ENCODE measurements at places on chromosomes 6 and 20.

DNA sequence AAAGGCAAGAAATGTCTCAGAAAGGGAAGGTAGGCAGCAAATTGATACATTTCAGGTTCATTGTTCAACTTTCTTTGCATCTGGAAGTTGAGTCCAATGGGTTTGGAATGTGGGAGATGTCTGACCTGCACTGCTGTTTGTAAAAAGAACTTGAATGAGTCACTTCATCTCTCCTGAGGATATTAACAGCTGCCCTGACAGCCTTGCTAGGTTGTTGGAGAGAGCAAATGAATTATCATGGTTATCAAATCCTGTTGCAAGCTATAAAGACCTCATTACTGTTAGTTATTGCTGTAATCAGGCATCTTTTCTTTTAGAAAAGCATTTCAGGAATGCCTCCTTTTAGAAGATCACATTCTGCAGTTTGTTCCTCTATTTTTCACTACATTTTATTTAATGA lies 23.0 kb upstream of the FLRT3 start:
- no peak for DNase-seq

DNA sequence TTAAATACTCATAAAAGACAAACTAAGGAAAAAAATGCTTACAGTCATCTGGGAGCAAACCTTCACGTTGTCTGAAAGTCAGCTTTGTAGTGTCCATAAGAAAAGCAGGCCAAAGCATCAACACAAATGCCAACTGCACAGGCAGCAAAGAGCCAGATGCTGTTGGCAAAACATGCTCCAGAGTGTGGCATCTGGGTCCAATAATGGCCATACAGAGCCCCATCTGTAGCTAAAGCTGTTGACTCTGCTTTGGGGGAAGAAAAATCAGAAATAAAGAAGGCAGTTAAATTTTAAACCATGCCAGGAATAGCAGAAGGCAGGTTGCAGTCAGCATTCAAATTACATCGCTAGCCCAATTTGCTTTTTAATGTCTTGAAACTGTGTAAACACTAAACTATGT lies 776.3 kb downstream of the EYS start:
- no peak for DNase-seq

- DNase-seq: no peak
Observed at GRCh38 chr6:152100183-152100618, 292.7 kb downstream of the ESR1 start.

DNA sequence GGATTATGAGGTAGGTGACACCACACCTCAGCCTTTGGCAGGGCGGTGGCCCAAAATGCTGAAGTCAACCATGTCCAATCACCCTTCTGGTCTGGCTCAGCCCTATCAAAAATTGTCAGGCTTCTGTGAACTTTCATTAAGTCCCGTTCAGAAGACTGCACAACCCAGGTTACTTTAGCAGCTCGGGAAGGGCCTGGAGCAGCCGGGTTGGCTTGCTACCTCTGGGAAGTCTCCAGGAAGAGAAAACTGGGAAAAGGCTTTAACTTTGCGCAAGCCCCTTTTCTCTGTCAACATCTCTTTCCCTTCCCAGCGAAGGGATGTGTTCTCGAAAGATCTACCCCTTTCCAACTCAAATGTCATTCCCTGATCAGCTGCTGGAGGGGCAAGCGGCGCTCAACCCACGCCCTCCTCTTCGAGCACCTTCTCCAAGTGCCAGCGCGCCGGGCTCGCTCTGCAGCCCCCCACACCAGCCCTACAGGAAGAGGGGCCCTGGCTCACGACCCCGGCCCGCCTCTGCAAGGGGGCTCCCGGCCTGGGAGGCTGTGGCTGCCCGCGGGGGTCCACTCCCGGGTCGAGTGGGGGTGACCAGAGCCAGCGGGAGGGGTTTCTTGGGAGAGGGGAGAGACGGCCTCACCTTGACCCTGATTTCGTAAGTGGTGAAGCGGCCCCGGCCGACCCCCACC lies 573 bp downstream of the SNX3 start:
- DNase-seq: peak; percentile 15

DNA sequence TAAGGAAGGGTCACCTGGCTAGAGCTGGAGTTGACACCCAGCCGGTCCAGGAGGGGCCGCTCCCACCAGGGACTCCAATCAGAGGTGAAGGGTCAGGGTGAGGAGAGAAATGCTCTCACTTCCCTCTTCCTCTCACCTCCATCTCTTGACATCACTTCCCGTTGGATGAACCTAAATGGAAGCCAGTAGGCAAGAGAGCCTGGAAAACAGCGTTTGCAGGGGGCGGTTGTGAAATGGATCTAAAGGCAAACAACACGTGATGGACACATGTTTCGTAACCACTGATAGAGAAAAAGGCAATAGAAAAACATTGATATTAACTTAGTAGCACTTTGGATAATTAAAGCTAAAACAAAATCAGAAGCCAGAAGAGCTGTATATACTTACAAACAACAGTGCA lies 105.6 kb upstream of the FOXA2 start:
- no peak for DNase-seq

DNA sequence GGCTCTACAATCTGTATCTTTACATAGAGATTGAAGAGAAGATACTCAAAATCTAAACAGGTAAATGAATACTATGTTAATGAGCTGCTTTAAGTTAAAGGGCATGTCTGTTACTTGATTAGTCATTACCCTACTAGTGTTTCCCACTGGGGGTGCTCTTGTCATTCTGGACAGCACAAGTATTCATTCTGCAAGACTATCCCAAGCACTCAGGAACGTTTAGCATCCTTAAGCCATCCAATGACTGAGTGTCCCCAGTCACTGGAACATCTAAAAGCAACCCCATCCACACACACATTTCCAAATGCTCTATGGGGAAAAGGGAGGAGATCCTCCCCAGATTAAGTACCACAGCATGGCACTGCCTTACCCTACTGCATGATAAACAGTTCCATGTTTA lies 25.7 kb downstream of the EZR start:
- no peak for DNase-seq

DNA sequence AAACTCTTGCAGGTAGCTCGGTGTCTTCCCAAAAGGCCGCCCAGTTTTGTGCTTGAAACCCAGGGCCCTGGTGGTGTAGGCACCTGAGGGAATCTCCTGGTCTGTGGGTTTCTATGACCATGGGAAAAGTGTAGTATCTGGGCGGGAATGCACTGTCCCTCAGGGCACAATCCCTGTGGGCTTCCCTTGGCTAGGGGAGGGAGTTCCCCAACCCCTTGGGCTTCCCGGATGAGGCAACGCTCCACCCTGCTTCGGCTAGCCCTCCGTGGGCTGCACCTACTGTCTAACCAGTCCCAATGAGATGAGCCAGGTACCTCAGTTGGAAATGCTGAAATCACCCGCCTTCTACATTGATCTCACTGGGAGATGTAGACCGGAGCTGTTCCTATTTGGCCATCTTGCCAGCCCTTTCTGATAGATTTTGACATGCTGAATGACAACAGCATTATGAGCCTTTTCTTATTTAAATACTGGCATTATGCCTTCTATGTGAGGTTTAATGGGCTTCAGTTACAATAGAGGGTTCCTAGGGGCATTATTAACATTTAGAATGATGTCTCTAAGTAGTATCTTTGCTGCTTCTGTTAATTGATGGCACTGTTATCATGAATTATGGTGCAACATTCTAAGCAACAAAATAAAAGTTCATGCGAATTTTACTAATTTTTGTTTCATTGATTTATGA lies 133.7 kb upstream of the FLRT3 start:
- DNase-seq: no peak

GRCh38 chr20:4082406-4083097 lies 67.2 kb upstream of the RNF24 start:
- no peak for DNase-seq

- DNase-seq: no peak
Observed at GRCh38 chr20:10696650-10697049, 22.9 kb upstream of the JAG1 start.

DNA sequence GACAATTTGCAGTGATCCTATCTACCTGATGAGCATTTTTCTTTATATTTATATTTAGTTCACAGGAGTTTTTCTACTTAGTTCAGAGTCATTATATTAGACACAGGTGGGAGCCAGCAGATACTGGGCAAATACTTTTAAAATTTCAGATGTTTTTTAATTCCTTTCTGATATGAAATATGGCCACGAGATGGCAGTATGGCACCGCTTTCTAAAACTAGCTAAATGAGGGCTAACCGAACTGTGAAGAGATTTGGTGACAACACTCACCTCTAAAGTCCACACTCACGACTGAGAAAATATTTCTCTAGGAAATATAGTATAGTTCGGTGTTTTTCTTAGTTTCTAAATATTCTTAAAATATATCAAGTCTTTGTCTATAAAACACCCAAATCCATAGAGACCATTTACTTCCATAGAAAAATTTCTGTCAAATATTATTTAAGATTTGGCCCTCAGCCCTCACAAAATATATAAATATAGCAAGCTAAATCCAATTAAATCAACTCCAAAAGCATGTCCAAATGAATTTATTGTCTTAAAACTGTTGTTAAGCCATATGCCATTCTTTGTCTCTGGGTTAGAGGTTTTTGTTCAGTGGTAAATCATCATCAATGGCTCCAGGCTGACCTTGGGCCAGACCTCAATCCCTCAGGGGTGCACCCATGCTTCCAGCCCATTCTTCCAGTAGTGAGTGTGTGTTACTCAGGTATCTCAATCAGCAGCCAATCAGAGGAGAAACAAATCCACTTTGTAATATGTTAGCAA lies 63.6 kb downstream of the HUS1B start:
- DNase-seq: peak; percentile 37

GRCh38 chr6:11449408-11449807 lies 88.1 kb upstream of the TMEM170B start:
- no peak for DNase-seq

DNA sequence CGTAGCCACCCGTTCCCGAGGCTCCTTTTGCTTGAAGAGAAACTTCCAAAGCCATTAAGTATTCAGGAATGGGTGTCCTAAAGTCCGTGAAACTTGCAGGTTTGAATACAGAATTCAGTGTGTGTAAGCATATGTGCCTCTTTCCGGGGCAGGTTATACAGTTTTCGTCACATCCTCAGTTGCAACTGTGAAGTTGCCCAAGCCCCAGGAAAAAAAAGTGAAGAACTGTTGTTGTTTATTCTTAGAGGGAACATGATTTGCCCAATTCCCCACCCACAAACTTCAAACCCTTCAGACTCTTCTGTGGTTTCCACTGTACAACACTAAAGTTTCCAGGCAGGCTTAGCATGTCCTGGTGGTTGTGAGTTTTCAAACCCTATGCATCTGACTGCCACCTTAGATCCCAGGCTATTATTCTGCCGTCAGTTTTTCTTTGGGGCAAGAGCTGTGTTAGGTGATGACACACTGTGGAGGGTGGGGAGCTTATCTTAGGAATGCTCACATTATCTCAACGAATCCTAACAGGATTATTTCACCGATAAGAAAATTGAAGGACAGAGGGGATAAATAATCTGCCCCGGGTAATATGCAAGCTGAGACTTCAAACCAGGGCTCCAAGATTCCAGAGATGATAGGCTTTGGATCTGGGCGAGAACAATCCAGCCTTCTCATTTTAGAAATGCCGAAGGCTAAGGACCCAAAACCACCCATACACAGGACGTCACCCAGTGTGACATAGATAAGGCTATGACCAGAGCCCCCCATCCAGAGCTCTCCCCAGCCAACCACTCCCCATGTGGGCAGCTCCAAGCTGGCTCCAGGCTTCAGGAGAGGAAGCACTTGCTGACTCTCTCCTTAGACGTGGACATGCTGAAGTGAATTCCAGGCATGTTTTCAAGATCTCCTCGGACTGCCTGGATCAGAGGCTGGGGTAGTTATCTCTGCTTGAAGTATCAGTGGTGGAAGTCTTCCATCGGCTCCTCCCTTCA lies 81.7 kb upstream of the AFDN start:
- DNase-seq: no peak

GRCh38 chr20:50980071-50980681 lies 21.6 kb downstream of the MOCS3 start:
- DNase-seq: no peak

DNA sequence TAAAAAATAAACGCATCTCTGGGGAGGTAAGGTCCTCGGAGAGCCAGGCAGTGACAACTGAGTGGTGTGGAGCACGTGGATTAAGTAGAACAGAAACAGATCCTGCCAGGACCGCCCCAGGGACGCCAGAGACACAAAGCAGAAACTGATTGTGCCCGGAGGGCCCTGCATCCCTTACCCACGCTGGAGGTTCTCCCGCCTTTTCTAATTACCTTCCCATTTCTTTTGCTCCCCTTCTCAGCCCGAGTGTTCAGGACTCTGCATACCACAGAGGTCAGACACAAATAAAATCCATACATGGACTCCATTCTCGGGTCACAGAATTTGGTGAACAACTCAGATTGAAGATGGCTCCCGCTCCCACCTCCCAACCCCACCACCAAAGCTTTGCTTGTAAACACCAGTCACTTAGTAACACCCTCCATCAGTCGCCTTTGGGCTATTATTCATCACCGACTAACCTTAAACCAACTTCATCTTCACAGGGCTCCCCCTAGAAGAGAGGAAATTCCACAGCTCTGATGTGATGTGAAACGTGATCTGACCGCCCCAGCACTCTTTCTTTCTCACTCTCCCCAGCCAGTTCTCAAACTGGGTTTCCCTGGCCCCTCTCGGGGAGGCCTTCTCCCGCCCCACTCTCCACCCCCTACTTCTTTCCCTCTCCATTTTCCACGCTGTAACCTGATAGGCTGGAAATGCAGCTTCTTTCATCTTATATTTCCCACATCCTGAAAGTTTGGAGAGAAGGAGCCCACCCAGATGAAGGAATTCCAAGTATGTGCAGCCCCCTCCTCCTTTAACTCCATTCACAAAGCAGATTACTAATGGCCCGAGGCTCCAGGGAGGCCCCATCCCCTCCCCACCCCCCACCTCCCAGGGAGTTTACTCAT lies 32.5 kb upstream of the PIM1 start:
- no peak for DNase-seq

GRCh38 chr6:43477235-43478007 lies at the start of gene TJAP1:
Gene TJAP1 (plus strand): TSS chr6:43477570. CDS start chr6:43499002, 21,432 bp downstream.
- DNase-seq: peak; percentile 93

DNA sequence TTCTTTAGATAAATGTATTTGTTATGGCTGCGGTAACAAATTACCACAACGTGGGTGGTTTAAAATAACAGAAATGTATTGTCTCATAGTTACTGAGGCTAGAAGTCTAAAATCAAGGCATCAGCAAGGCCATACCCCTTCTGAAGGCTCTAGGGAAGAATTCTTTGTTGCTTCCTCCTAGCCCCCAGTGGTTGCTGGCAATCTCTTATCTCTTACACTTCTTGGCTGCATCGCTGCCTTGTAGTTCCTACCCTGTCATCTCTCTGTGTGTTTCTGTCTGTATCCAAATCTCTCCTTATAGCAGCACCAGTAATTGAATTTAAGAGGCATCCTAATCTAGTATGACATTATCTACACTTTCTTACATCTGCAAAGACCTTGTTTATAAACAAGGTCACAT lies 534.7 kb downstream of the PHF3 start:
- DNase-seq: no peak

DNA sequence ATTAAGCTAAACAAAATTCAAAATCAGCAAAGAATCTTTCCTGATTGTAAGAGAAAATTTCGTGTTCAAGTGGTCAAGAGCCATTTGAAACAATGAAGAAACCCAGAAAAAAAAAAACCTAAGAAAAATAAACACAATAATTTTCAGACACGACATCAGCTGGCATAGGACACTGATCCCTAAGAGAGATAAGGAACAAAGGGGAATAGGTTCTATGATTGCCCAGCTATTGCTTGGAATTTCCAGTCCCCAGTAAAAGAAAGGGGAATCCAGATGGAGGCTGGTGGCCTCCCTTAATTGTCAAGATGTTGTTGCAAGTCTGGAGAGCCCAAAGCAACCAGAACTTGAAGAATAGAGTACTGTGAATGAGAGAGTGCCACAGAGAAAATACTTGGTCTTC lies 48.5 kb downstream of the COL12A1 start:
- no peak for DNase-seq

Measured in central memory CD8-positive, alpha-beta T cell (primary cell).